ENCODE measurements at places on chromosomes 16 and 17.

DNA sequence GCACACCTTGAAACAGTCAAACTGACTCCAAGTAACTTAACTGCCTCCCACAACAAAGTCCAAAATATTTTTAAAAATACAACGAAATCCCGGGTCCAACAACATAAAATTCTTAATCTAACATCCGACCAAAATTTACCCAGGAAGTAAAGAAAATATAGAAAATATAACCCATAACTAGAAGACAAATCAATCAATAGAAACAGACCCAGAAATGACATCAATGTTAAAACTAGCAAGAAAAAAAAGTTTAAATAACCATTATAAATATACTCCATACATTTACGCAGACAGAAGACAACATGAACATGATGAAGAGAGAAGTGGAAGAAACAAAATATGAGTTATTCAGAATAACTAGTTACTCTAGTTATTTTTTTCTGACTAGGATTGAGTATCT is 3.7 kb downstream of the ZNF597 start:
- DNase-seq = no peak

DNA sequence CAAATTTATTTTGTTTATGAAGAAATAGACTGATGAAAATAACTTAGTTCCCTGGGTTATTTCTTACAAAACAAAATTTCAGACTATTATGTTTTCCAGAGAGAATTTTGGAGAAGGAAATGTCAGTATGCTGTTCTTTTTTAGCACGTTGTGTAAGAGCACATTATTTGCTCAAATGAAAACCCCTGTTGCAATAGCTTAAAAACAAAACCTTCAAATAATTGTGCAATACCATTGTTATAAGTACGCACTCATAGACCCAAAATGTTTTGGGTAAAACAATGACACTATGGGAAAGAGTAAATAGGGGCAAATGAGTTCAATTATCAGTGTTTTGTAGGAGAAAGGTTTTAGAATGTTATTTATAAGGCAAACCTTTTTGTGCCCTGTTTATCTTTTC is 18.2 kb downstream of the VMP1 start:
- no peak for DNase-seq

- no peak for DNase-seq
These were observed 1.1 kb downstream of the CCL13 start for GRCh38 chr17:34357398-34357797.

DNA sequence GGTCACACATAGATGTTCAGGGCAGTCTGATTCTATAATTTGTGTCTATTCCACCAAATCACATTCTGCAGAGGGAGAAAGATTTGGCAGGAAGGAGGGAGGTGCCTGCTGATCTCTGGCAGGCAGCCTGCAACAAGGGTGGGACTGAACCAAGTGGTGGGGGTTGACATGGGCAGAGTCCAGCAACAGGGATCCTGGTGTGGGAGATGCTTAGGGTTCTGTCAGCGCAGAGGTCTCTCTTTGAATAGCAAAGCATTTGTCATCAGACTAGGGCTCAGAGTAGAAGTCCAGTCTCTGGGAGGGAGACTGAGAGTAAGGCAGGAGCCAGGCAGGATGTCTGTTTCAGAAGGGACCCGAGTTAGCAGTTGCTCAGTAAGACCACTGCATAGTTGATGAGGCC is 94.6 kb downstream of the UTP18 start:
- no peak for DNase-seq

DNA sequence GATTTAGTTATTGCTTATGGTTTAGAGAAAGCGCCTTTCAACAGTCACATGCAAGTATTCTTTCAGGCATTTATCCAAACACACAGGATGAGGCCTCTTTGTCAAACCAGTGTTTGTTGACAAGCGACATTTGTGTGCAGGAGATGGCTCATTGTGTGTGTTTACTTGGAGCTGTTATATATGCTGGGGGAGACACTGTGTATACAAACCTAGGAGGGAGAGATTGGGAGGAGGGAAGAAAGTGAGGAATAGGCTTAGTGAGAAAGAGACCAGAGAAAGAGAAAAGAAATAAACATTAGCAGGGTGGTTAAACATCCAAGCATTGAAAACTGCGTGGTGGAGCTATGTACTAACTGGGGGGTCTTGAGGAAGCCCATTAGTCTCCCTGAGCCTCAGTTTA is 437.6 kb downstream of the MAF start:
- no peak for DNase-seq

DNA sequence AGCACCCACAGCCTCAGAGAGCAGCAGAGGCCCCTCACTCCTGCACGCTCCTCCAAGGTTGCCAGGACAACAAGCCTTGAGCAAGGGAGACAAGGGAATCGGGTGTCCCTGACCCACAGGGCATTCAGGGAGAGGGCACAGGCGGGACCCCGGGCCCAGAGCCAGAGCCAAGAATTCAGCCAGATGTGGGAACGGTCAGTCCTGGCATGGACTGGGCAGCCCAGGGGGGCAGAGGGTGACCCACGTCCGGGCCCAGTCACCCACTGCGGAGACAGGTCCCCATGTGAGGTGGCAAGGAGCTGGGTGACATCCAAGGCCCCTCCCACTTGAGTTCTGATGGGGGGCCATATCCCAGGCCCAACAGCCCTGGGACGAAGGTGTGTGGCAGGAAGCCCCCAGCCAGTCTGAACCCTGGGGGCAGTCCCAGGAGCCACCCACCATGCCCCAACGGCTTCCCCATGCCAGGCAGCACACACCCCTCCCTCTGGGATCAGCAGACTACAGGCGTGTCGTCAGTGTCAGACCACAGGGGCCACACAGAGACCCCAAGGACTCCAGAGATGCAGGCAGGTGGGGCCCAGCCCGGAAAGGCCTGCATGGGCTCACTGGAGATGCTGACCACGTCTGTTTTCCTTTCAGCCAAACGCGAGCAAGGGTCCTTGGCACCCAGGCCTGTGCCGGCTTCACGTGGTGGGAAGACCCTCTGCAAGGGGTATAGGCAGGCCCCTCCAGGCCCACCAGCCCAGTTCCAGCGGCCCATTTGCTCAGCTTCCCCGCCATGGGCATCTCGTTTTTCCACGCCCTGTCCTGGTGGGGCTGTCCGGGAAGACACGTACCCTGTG is 23.0 kb downstream of the USP6 start:
- DNase-seq = no peak

GRCh38 chr17:4109449-4109848 is 33.4 kb downstream of the ZZEF1 start:
- no peak for DNase-seq

- no peak for DNase-seq
These were observed at the start of gene RAB37 for GRCh38 chr17:74736513-74737298. TSS of gene RAB37 (plus strand) at chr17:74737256. CDS start at chr17:74737273, 17 bp downstream.

DNA sequence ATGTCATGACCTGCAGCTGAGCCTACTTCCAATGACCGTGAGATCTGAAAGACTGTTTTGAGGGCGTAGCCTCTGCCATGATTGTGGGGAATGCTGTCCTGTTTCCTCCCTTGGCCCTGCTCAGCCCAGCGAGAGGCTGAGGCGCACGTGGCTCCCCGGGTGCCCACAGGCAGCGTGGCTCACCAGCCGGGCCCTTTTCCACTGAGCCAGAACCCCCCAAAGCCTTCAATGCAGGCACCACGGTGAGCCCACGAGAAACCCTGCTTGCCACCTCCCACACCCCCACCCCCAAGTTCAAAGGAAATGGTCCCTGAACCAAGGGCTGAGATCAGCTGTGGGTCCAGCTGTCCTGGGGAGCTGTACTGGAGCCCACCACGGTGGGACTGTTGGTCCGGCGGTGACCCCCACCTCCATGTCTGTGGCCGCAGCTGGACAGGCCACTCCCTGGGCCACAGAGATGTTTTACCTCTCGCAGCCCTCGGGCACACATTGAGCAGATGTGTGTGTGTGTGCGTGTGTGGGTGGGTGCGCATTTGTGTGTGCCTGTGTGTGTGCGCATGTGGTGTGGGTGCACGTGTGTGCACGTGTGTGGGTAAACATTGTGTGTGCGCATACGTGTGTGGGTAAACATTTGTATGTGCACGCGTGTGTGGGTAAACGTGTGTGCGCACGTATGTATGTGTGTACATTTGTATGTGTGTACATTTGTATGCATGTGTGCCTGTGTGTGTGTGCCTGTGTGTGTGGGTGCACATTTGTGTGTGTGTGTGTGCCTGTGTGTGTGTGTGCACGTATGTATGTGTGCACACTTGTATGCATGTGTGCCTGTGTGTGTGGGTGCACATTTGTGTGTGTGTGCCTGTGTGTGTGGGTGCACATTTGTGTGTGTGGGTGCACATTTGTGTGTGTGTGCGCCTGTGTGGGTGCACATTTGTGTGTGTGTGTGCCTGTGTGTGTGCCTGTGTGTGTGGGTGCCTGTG is 5.0 kb upstream of the MC1R start:
- DNase-seq = no peak

DNA sequence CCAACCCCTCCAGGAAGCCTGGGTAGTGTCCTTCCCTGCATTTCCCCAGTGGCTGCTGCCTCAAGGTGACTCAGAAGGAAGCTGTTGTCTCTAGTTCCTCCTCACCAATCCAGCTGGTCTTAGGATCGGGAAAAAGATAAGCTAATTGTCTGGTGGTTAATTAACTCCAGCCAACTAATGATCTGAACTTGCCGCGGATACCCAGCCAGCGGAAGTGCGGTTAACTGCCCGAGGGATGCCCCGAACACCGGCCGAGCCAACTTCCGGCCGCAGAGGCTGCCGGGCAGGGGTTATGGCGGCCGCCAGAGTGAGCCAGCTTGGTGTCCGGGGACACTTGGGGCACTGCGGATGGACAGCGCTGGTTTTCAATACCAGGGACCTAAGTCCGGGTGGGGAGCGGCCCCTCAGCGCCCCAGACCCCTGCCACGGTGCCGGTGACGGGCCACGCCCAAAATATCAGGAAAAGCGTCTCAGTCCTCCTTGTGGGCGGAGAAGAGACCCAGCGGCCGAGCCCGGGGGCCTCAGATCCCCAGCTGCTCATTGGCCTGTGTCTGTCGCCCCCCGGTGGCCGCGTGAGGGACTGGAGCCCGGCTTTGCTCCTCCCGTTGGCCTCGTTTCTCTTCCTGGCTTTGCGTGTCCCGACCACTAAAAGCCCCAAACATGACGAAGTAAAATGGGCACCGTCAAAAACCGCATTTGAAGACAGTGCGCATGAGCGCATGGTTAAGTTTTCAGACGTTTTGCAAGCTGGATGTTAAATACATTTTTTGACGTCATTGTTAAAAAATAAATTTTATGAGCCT is 10.2 kb upstream of the PRSS22 start:
- peak; percentile 97 for DNase-seq

- DNase-seq = no peak
These were observed 45.7 kb downstream of the AATF start for GRCh38 chr17:36994438-36994837.

DNA sequence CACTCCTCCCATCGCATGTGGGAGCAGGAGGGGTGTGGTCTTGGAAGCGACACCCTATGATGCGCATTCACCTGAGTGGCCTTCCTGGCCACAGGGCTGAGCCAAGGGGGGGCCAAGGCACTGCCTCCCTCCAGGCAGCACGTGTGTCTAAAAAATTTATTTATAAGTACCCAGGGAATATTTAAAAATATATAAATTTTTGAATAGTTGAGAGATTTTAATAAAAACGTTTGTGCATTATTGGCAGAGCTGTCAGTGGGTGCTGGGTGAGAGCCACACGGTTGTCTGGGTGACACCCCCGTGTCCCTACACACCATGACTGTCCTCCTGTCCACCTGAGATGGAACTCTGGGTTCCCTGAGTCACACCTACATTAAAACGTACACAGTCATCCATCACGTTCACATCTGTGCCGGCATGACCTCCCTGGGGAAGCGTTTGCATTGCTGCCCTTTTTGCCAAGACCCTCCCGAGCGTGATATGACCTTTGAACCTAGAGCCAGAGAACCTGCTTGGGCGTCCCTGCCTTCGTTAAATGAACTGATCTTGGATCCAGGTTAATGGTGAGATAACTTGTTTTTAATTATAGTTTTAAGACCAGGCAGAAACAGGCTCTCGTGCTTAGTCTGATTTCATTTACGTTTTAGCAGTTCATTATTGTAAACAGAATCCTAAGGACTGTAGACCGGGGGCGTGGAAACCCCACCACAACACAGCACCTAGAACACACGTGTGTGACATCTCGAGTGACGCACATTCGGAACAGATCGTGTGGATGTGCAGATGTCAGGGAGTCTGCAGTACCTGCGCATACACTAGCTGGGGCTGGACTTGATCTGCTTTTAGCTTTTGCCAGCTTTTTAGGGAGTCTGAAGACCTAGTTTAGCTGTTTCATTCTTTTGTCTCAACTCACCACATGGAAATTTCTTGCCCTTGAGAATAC is 192.8 kb upstream of the CHMP6 start:
- DNase-seq = no peak

DNA sequence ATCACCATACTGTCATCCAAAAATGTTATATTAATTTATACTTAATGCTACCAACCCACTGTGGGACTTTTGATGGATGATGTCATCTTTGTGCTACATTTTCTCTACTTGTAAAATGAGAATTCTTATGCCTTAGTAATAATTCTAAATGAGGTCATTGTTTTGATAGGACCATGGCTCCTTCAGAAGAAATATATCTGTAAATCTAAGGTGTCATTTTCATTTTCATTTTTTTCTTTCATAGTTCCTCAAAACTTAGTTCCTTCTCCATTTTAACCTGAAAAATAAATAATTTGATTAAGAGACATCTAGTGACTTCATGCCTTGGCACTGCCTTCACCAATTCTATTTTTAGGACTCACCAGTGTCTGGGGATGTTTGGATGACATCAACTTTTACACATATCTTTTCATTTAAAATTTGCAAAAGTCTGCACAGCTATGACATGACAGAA is 48.7 kb downstream of the GPRC5B start:
- DNase-seq = no peak

DNA sequence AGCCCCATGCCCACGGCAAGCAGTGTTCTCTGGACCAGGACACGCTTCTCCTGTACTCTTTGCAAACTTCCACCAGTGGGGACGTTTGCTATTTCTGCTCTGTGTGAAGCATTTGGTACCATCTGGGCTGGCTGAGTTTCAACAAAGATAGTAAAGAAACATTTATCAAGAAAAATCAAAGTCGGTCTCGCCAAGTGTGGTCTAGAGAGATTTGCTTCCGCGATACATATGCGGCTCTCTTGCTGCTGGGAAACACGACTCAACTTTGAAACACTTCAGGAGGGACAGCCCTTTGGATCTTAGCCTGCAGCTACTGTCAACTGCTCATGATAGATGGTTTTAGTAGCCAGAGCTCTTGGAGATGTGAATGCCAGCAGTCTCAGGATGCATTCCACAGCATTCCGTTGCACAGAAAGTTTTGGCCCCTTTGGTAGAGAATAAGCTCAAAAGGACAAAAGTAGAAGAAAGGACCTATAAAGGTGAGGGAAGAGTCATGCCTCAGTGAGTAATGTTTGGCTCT is 168.2 kb upstream of the CACNG3 start:
- no peak for DNase-seq

GRCh38 chr17:45006927-45007461 is 38.9 kb upstream of the C1QL1 start:
- DNase-seq = no peak

- DNase-seq = no peak
These were observed 67.3 kb downstream of the HELZ start for GRCh38 chr17:67177732-67178131.

Data from stimulated activated CD4-positive, alpha-beta T cell treated with anti-CD3 and anti-CD28 coated beads, TNF-alpha, amount 100 ng/mL, for 24 hours (primary cell).